Uterus (tissue), 4 donors: ENCODE measurements at places on chromosomes 1 and 21.

DNA sequence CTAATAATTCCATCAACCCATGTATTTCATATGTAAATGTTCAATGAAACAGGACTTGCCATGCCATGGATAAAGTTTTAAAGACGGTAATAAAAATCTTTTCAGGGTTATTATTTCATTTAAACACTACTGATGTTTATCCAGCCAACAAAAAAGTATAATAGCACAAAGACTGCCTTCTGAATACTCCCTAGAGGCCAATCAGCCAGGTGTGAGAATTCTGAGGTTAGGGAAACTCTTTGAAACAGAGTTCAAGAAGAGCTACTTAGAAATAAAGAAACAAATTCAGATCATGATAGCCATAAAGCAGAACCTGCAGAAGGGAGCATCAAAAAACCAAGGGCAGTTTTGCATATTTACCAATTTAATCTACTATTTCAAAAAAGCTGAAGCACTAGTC, 48.7 kb downstream of the AKT3 start:
- no peaks in the 10 kb centered on the region for H3K36me3 ChIP-seq
- H3K27me3 ChIP-seq: no peaks in the 10 kb centered on the region
- no peak overlapping the region for H3K4me3 ChIP-seq
- no peak for DNase-seq

DNA sequence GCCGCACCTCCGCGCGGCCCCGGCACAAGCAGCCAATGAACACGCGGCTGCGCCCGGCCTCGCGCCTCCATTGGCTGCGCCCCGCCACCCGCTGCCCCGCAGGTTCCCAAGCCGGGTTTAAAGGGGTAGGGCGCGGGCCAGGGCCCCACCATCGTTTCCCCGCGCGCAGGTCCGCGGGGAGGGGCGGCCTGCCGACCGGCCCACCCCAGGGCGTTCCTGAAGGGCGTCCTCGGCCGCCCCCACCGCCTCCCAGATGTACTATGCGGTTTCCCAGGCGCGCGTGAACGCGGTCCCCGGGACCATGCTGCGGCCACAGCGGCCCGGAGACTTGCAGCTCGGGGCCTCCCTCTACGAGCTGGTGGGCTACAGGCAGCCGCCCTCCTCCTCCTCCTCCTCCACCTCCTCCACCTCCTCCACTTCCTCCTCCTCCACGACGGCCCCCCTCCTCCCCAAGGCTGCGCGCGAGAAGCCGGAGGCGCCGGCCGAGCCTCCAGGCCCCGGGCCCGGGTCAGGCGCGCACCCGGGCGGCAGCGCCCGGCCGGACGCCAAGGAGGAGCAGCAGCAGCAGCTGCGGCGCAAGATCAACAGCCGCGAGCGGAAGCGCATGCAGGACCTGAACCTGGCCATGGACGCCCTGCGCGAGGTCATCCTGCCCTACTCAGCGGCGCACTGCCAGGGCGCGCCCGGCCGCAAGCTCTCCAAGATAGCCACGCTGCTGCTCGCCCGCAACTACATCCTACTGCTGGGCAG, at the start of gene OLIG1:
Gene OLIG1 (plus strand): TSS at position 148 of the 750 bp plus-strand sequence. CDS start 106 bp downstream, at position 254.
- H3K4me1 ChIP-seq: peaks cover 16% of the 10 kb centered on the region
- H3K27ac ChIP-seq: no peak within 1 kb of the TSS
- no peak within 1 kb of the TSS for H3K4me3 ChIP-seq

- no peak overlapping the region for H3K27ac ChIP-seq
- no peak for DNase-seq
- H3K27me3 ChIP-seq: no peaks in the 10 kb centered on the region
- no peaks in the 10 kb centered on the region for H3K4me1 ChIP-seq
Measured at GRCh38 chr1:156394835-156395461, 25.9 kb downstream of the RHBG start.

DNA sequence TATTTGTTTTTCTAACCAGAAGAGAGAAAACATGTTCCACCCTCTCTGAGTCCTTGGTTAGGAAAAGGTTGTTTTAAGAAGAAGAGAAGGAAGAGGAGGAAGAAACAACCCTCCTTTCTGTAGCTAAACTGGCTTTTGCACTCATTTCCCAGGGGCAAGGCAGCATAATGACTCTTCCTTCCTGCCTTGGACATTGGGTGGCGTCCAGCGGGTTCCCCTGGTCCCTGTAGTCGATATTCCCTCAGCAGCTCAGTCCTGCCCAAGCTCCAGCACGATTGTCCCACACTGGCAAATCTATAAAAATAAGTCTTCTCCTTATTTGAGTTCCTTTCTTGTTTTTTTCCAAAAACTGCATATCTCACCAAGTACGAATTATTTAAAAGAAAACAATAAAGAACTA, 81.2 kb downstream of the TEX35 start:
- DNase-seq: no peak
- no peaks in the 10 kb centered on the region for H3K36me3 ChIP-seq
- H3K27ac ChIP-seq: no peak overlapping the region
- H3K27me3 ChIP-seq: no peaks in the 10 kb centered on the region
- no peak overlapping the region for H3K4me3 ChIP-seq

DNA sequence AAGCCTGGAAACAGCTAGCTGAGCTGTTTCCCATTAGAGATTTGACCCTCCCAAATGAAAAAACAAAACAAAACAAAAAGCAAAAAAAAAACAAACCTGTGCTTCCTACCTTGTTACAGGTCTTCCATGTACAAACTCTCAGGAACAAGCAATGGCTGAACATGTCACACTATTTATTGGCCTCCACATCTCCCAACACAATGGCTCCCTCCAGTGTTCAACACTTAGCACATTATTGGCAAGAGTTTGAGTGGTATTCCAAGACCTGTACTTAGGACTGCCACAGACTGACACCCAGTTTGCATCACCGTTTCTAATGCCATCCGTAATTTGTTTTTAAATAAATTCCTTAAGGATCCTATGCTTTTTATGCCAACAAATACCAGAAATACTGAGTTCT, 195.0 kb upstream of the OLFM3 start:
- no peak overlapping the region for H3K4me3 ChIP-seq
- DNase-seq: no peak

DNA sequence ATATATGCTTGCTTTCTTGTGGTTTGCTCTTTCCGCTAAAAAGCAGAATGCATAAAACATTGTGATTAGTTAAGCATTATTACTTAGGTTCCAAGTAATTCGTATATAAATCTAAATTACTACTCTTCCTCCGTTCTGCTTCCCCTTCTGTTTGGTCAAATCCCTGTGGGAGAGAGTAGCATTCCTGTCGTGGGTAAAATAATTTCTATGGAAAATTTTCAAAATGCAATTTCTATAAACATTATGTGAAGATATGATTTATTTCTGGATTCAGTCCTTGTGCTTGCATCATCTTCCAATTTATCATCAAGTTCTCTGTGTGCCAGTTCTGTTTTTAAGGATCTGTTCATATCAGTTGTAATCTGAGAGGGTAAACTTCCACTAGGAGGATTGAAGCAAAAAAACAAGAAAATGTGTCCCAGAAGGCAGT, 7.2 kb upstream of the WARS2 start:
- no peaks in the 10 kb centered on the region for H3K27me3 ChIP-seq
- H3K4me1 ChIP-seq: no peaks in the 10 kb centered on the region
- H3K27ac ChIP-seq: peak overlapping the region; percentile 29
- no peak for DNase-seq

DNA sequence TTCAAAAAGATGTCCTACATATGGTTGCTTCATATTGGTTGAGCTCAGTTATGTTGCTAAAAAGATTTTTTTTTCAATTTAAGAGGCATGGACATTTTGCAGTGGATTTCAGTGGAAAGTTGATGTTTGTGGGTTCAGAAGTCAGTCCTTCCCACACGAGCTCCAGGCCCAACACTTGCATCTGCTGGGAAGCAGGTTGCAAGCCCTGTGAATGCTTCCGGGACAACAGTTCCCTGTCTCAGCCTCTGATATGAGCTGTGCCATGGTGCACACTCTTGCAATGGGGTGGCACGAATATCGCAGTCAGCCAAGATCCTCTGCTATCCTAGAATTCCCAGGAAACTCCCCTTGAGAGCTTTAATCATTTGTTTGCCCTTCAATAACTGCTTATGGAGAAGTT, 30.3 kb upstream of the ABCG1 start:
- no peaks in the 10 kb centered on the region for H3K27me3 ChIP-seq
- no peak for DNase-seq
- H3K27ac ChIP-seq: no peak overlapping the region
- H3K36me3 ChIP-seq: no peaks in the 10 kb centered on the region
- H3K4me3 ChIP-seq: no peak overlapping the region

DNA sequence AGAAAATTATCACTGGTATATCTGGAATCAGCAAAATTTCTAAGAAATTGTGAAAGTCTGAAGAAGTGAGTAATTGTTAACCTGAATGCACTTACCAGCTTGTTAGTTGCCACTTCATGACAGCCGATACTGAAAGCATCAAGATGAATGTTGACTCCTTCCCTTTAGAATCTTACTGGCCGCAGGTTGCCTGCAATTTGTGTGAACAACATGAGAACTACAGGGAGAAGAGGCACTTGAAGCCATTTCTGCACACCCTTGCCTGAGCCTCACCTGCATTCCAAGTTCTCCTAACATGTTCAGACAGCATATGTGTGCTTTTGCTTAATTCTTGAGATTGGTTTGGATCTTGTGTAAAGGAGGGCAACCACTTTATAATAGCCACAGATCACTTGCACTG, 59.2 kb upstream of the SSX2IP start:
- no peak for DNase-seq
- no peaks in the 10 kb centered on the region for H3K36me3 ChIP-seq
- H3K4me1 ChIP-seq: no peaks in the 10 kb centered on the region

DNA sequence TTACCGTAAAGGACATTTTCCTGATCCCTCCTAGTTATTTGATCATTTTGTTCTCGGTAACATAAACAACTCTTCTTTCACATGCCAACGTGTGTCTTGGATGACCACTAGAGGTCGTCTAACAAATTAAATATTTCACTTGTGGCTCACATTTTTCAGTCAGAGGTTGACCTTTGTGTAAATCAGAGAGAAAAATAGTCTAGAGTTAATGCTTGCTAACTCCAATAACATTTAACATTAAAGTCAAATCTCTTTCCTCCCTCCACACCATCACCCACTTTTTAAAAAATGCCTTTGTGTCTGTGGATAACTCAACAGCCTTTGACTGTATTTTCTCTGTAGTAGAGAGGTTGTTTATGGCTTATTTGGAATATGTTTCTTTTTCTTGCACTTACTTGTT, 220.5 kb upstream of the B3GALT2 start:
- no peaks in the 10 kb centered on the region for H3K4me1 ChIP-seq
- peak overlapping the region; percentile 54 for H3K27ac ChIP-seq
- no peaks in the 10 kb centered on the region for H3K36me3 ChIP-seq
- no peaks in the 10 kb centered on the region for H3K27me3 ChIP-seq
- H3K4me3 ChIP-seq: no peak overlapping the region

GRCh38 chr21:36859744-36860501, 106.5 kb downstream of the HLCS start:
- no peak overlapping the region for H3K4me3 ChIP-seq
- DNase-seq: peak; percentile 31
- no peaks in the 10 kb centered on the region for H3K27me3 ChIP-seq
- no peaks in the 10 kb centered on the region for H3K36me3 ChIP-seq
